Activated naive CD4-positive, alpha-beta T cell treated with anti-CD3 and anti-CD28 coated beads, Interleukin-2, amount 10 ng/mL, durations not matched to agents 5 hours and 36 hours (primary cell): ENCODE measurements at places on chromosomes 5 and 9. TPM values are rescaled to one million over a fixed set of nuclear protein-coding genes. Genes with fewer than 3 reads are reported as not detected.

The LCN9 gene
- not detected for total RNA-seq

The OTP gene
- total RNA-seq = not detected

The DUSP1 gene
- total RNA-seq = 8.2 TPM

The FOXD4L3 gene
- not detected for total RNA-seq

The S1PR3 gene
- 0.08 TPM for total RNA-seq

The KIF12 gene
- total RNA-seq = not detected

The RFESD gene
- 5.7 TPM for total RNA-seq

The GTF3C4 gene
- 12.1 TPM for total RNA-seq

The NR3C1 gene
- 68.2 TPM for total RNA-seq

The NLN gene
- 10.4 TPM for total RNA-seq

The TLR4 gene
- total RNA-seq = 0.07 TPM

The THBS4 gene
- 0.26 TPM for total RNA-seq

The PRRX2 gene
- total RNA-seq = not detected

The ZBED3 gene
- total RNA-seq = 2.4 TPM

The C9orf153 gene
- total RNA-seq = not detected

The SLC6A7 gene
- not detected for total RNA-seq

The ARSI gene
- total RNA-seq = not detected

The ANAPC2 gene
- 65.5 TPM for total RNA-seq

The CNTNAP3B gene
- total RNA-seq = not detected

The ROPN1L gene
- 4.2 TPM for total RNA-seq

The PCDHB7 gene
- total RNA-seq = not detected

The HARS1 gene
- total RNA-seq = 69.7 TPM

The LHFPL2 gene
- total RNA-seq = 0.19 TPM

The C5orf52 gene
- not detected for total RNA-seq

The CXCL14 gene
- not detected for total RNA-seq

The FSD1L gene
- total RNA-seq = 3.3 TPM

The RNF130 gene
- total RNA-seq = 4.0 TPM

The HAPLN1 gene
- not detected for total RNA-seq

The MYMK gene
- total RNA-seq = not detected

The NR6A1 gene
- 0.19 TPM for total RNA-seq

The SPATA31D4 gene
- not detected for total RNA-seq

The TAF11L13 gene
- total RNA-seq = not detected

The PCDHGA11 gene
- total RNA-seq = 0.05 TPM

The SLC28A3 gene
- 0.10 TPM for total RNA-seq

The ECM2 gene
- total RNA-seq = not detected

The FOXI1 gene
- total RNA-seq = not detected

The FAM53C gene
- 22.8 TPM for total RNA-seq

The PDZD2 gene
- total RNA-seq = not detected

The ACTBL2 gene
- total RNA-seq = not detected

The TIGD6 gene
- total RNA-seq = 2.5 TPM

The NEURL1B gene
- total RNA-seq = 6.9 TPM

The ARHGEF37 gene
- 0.51 TPM for total RNA-seq

The OR1J2 gene
- not detected for total RNA-seq

The NMUR2 gene
- not detected for total RNA-seq

The CYSRT1 gene
- 0.36 TPM for total RNA-seq

The PALM2AKAP2 gene
- total RNA-seq = not detected

The SV2C gene
- 0.03 TPM for total RNA-seq

The SLC1A1 gene
- total RNA-seq = not detected
